Neural crest cell (in vitro differentiated cells): ENCODE measurements at places on chromosomes 4 and X. TPM values are rescaled to one million over a fixed set of nuclear protein-coding genes. Genes with fewer than 3 reads are reported as not detected.

DNA sequence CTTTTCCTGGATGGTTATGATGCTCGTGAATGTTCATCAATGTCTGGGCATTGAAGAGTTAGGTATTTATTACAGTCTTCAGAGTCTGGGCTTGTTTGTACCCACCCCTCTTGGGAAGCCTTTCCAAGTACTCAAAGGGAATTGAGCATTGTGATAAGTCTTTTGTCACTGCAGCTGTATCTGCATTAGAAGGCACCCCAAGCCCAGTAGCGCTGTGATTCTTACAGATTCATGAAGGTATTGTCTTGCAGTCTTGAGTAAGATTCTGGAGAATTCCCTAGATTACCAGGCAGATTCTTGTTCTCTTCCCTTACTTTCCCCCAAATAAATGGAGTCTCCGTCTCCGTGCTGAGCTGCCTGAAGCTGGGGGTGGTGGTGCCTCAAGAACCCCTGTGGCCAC is 173.4 kb upstream of the HUWE1 start:
- DNase-seq = no peak

DNA sequence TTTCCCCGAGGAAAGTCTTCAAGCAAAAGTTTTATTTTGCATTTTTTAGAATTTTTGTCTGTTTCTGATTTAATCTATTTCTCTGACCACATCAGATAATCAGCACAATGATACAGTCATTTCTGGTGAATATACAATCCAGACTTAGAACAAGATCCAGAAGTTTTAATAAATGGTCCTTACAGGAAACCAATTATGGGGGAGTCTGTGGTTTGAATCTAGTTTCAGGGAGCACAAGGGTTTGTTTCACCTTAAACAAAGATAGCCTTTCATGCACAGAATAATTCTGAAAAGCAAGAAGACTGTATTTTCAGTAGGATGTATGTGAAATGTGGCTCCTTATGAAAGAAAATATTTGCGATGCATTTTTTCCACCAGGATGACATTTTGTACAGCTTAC is 158.5 kb upstream of the ARSJ start:
- no peak for DNase-seq

GLRA2 gene
- total RNA-seq = 0.73 and 1.3 TPM in 2 replicates

S100G gene
- total RNA-seq = not detected in 2 replicates

GRCh38 chrX:69522052-69522451 is 17.9 kb downstream of the NALF2 start:
- no peak for DNase-seq
